ENCODE measurements at places on chromosomes 6 and 20.

GRCh38 chr20:11245431-11245830 is 571.6 kb upstream of the JAG1 start:
- no peak for DNase-seq

- DNase-seq: peak; percentile 23
These were observed 48.9 kb upstream of the EPHA7 start for GRCh38 chr6:93468291-93468690.

- peak; percentile 9 for DNase-seq
These were observed 45.3 kb upstream of the SMIM8 start for GRCh38 chr6:87277123-87277522.

DNA sequence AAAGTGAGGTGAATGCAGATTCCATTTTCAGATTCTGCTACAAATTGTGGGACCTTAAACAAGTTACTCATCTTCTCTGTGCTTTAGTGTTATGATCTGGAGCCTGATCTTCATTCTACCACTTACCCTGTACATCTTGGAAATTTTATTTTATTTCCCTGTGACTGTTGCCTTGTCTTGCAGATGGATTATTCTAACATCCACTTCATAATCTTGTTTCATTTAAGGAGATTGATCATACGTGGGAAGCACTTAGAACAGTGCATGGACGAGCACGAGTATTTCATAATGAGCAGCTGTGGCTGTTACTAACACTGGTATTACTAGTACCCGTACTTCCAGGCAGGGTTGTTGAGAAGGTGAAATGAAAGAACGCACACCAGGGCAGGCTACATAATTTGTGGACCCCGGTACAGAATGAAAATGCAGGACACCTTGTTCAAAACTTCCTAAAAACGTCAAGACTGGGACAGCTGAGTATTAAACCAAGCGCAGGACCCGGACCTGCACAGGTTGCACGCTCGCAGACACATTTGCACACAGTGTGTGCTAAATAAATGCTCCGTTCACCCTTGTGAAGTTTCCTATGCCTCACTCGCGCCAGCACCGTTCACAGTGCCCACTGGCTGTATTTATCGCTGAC is 535 bp upstream of the CCDC170 start:
- peak; percentile 6 for DNase-seq

DNA sequence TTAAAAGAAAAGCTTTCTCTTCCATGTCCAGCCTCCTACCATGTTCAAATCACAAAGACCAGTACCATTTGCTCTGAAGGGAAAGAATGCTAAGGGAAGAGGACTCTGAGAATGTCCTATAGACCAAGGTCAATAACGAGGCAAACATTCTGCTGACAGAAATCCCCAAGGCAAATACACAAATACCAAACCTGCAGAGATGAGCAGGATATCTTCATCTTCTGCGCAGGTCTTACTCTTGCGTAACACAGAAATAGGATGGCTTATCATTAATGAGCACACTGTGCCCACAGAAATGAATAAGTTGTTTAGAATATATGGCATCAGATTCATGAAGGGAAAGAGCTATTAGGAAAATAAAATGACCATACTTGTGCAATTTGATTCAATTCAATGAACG is 137.3 kb downstream of the BTBD9 start:
- DNase-seq: no peak

DNA sequence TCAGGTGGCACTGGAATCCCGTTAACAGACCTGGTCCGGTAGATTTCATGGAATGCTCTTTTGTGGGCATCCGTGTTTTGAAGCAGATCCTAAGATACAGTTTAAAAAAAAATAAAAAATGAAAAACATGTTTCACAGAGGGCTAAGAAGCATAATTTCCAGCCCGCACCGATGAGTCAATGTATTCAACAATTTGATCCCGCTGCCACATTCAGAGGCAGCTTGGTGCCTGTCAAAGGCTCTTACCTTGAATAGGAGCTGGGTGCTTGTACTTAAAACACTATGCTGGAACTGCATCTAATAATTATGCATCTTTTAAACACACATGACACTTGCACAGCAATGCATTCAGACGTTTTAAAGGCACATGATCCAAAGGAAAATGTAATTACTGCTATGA is 164.8 kb downstream of the SYNE1 start:
- DNase-seq: peak; percentile 13

Data from fibroblast of skin of right quadriceps (primary cell).